NCI-H146 (cell line): ENCODE measurements at places on chromosomes 5 and 9.

DNA sequence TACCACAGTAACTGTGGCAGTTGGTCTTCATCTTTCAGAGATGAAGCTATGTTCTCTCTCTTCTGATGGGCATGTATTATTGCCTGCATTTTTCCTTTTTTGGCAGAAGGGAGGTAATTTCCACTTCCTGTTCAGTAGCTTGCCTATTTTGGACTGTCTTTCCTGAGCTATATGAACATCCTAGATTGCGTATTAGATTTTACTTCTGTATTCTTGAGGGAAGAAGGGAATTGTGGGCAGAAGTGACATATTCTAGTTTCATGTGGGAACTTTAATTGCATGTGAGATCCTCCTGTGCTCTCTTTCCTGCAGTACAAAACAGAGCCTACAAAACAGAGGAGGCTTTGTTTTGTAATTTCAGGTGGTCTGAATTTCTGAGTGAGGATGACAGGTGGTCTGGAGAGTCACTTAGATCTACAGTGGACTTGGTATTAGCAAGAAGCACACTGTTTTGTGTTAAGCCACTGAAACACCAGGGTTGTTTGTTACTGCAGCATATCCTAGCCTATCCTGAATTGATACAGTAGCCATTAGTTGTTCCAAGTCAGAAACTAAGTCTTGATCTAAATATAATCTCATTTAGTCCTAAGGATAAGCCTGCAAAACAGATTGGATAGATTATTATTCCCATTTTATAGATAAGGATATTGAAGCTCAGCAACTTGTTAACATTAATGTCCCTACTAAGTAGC lies 68.1 kb downstream of the AOPEP start:
- DNase-seq: no peak

- no peak for DNase-seq
Observed at GRCh38 chr9:85067792-85068191, 398.3 kb downstream of the NTRK2 start.

- DNase-seq: no peak
Observed at GRCh38 chr9:38700695-38701094, 19.2 kb downstream of the FAM240B start.

DNA sequence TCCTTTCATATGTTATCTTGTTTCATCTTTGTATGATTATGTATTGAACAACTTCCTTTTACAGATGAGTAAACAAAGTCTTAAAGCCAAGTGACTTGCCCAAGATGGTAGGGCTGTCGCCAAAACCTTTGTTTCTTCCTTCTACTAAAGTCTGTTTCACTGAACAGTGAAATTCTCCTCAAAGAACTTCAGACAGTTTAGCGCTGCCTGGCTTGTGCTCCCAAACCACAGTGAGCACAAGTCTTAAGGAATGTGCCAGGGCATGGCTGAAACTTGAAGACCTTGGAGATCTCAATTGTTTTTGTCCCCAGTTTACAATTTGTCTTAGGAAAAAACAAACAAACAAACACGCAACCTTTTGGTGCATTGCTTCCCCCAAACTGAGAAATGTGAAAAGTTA lies 273.5 kb downstream of the CRB2 start:
- no peak for DNase-seq

DNA sequence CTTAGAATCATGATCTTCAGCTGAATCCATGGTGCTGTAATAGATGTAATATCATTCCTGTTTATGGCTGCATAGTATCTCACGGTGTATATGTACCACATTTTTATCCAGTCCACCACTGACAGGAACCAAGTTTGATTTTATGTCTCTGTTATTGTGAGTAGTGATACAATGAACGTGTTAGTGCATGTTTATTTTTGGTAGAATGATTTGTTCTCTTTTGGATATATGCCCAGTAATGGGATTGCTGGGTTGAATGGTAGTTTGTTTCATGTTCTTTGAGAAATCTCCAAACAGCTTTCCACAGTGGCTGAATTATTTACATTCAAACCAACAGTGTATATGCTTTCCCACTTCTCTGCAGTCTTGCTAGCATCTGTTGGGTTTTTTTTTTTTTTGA lies 175.1 kb upstream of the CDH10 start:
- no peak for DNase-seq

GRCh38 chr9:127185181-127185580 lies 62.7 kb upstream of the ANGPTL2 start:
- no peak for DNase-seq

- DNase-seq: peak; percentile 1
Observed at GRCh38 chr5:22780756-22781155, 72.4 kb downstream of the CDH12 start.

GRCh38 chr5:103450333-103451061 lies 112.1 kb downstream of the NUDT12 start:
- DNase-seq: no peak

DNA sequence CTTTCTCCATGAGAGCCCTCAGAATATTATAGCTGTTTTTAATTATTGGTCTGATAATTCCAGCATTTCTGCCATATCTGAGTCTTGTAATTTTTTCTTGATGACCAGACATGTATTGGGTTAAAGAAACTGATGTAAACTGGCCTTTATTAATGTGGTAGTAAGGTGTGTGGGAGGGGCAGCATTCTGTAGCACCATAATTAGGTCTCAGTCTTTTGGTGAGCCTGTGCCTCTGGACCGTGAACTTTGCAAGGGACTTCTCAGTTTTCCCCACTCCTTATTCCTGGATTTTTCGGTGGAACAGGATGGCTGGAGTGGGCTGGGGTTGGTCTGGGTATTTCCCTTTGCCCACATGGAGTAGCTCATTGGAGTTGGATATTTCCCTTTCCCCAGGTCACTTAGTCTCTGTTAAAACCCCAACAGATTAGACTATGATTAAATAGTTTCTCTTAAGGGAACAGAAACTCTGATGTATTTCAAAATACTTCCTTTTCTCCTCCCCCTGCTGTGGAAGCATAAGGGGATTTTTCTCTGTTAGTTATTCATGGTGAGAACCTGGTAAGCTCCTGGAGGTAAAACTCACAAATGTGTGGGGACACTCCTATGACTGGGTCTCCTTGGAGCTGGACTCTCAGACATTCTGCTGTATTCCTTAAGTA lies 52.4 kb downstream of the FSD1L start:
- no peak for DNase-seq

DNA sequence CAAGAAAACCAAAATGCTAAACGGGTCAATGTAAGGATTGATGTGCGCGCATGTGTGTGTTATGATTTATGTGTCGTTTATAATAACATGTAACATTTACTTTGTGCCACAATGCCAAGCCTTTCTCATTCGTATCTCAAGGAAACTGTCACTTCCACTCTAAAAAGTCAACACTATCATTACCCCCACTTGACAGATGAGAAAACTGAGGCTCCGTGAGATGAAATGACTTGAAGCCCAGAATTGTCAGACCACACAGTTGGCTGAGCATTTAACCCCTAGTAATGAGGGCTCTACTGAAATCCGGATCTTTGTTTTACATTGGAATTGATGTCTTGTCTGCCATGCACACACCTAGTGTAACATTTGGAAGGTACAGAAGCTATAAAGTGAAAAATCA lies 95.0 kb upstream of the LMX1B start:
- DNase-seq: no peak

- DNase-seq: no peak
Observed at GRCh38 chr5:168400429-168401220, 85.6 kb upstream of the RARS1 start.

GRCh38 chr5:127577458-127577857 lies 60.0 kb downstream of the PRRC1 start:
- DNase-seq: no peak

GRCh38 chr5:8500426-8500825 lies 631.5 kb downstream of the MTRR start:
- no peak for DNase-seq

DNA sequence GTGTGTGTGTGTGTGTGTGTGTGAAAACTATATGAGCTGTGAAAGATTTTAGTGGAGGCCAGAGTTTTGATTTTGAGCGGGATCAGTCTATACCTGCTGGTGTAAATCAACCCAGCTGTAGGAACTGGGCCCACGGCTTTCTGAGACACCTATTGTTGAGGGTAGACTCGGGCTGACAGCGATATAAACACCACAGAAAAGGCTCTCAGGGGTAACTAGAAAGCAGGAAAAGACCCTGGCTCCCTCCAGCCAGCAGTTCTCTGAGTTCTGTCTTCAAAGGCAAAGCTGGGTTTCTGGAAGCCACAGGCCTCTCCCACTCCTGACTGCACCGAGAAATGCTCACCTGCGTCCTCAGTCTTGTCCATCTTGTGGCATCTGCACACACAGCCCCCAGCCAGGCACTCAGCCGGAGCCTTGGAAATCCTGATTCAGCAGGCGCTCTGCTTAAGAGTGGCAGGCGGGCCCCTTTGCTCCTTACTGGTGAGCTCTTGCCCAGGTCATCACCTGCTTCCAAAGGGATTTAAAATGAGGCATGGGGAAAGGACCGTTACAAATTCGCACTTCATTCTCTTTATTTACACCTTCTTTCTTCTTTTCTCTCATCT lies 223.3 kb downstream of the NDUFS4 start:
- peak; percentile 19 for DNase-seq

DNA sequence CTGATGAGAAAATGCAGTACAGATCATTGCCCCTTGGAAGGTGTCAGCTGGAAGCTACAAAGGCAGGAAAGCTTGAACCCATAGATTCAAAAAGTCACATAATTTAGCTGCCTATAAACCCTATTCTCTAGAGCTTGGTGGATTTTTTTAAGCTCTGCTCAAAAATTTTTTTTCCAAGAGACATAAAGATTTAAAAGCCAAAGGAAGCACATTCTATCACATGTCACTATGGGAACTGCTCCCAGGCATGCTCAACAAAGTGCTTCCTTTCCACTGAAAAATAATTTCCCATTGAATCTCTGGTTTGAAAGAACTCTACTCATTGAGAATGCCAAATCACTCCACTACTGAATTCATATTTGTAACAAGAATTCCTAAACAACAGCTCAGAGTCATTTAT lies 419.8 kb downstream of the CETN3 start:
- DNase-seq: no peak

GRCh38 chr5:173191015-173191414 lies 44.0 kb downstream of the NKX2-5 start:
- DNase-seq: no peak

GRCh38 chr5:115396688-115397087 lies 100.2 kb upstream of the CCDC112 start:
- DNase-seq: no peak

GRCh38 chr9:2192356-2192979 lies 177.3 kb downstream of the SMARCA2 start:
- no peak for DNase-seq

DNA sequence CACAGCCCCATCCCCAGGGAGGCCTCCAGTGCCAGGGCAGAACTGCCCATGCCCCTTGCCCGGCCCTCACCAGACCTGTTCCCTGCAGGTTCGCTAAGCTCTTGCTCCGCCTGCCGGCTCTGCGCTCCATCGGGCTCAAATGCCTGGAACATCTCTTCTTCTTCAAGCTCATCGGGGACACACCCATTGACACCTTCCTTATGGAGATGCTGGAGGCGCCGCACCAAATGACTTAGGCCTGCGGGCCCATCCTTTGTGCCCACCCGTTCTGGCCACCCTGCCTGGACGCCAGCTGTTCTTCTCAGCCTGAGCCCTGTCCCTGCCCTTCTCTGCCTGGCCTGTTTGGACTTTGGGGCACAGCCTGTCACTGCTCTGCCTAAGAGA lies 110.1 kb downstream of the RXRA start:
- no peak for DNase-seq

DNA sequence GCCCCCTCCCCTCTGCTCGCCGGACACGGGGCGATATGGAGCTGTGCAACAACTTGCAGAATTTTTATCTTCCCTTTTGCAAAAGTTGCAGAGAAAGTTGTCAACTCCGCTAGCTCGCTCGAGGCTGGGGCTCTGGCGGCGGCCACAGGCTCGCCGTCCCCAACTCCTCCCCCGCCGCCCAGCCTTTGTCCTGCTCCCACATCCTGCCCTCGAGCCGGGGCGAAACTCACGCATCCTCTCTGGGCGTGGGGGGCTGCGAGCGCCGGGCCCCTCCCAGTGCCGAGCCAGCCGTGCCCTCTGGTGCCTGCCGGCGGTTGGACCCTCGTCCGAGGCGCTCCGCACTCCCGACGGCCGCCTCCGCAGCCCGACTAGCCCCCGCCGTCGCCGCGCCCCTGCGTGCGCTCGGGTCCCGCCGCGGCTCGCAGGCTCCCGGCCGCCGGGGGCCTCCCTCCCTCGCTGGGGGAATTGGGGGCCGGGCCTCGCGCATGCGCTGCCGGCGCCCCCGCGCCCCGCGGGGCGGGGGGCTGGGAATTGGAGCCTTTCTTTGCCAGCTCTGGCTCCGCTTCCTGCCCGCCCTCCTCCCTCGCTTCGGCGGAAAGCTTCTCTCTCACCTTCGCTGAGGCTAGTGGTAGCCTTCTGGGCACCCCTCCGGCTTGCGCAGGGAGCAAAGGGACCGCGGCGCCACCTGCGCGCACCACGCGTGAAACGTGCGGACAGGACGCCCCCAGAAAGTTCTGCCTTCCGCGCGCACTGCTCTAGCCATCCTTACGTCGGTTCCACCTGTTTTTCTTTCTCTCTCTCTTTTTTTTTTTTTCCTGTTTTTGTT lies at the start of gene CCNJL:
Gene CCNJL (minus strand): TSS at position 431 of the 826 bp plus-strand sequence. CDS start 641 bp downstream, outside the sequence.
- peak; percentile 79 for DNase-seq

DNA sequence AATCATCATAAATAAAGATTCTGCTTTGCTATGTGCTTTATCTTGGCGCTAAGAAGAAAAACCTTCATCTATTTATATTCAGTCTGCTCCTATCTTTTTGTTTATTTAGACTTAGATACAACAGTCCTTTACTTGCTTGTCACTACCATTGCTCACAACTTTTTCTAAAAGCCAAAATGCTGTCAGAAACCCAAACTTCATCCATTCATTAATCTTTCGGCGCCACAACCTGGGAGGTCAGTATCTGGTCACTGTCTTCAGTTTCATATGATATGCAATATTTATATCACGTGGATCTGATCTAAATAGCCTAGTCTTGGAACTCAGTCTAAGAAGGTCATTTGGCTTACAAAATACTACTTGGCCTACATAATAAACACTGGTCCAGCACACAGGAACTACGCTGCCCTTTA lies 159.3 kb upstream of the TARS1 start:
- no peak for DNase-seq

GRCh38 chr5:154610321-154611154 lies 132.5 kb upstream of the HAND1 start:
- DNase-seq: peak; percentile 62

GRCh38 chr5:135076051-135076491 lies 42.0 kb upstream of the PITX1 start:
- DNase-seq: peak; percentile 35

GRCh38 chr9:128062846-128063831 lies 4.0 kb downstream of the NAIF1 start:
- DNase-seq: no peak

DNA sequence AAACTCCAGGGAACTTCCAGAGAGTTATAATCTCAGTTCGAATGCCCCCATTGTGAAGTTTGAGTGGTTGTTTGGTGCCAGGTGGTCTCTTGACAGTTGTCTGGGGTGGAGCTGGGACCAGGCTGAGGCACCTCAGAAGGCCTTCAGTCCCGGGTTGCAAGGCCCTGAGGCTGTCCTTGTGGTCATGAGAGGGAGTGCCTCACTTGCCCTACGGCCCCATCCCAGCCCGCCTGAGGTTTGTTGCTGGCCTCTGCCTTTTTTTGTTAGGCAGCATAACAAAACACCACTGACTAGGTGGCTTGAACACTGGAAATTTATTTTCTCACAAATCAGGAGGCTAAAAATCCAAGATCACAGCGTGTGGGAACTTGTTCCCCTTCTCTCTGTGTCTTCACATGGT lies 73.0 kb upstream of the PAPPA start:
- no peak for DNase-seq
